T-helper 1 cell (primary cell): ENCODE measurements at places on chromosomes 12 and 14.
A peak's percentile ranks its signal among the peaks of the same experiment; 100 is the strongest.

DNA sequence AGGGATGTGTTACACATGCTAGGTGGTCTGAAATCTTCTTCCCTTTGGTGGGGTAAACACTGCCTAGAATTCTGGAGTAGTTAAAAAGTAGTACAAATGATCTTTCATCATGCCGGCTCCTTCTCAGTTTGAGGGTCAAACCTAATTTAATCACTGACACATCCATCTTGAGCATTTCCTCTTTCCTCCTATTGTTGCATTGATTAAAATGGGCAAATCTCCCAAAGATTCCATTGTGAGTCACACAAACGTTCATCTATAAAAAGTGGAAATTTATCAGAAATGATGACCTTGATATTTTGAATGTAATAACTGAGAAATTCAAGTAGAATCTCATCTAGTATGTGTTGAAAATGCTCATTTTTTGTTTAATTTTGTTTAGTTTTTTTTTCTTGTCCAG, 996.0 kb downstream of the NRXN3 start:
- no peak for DNase-seq

DNA sequence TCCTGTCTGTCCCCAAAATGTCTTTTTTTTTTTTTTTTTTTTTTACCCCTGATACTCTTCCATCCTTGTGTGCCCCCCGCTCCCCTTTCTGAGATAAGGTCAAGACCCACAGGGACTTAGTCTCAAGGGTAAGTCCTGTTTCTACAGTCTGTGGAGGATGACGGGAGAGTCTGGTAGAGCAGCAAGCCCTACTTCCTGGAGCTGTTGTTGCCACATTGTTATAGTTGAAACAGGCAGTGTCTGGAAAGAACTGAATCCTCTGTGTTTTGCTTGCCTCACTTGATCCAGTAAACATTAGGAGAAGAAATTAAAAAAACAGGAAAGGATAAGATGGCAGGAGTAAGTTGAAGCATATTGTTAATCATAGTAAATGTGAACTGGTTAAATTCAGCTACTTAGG, 45.5 kb downstream of the ZNF664 start:
- no peak for DNase-seq

GRCh38 chr12:132286912-132287311, 42.5 kb downstream of the GALNT9 start:
- DNase-seq = no peak

DNA sequence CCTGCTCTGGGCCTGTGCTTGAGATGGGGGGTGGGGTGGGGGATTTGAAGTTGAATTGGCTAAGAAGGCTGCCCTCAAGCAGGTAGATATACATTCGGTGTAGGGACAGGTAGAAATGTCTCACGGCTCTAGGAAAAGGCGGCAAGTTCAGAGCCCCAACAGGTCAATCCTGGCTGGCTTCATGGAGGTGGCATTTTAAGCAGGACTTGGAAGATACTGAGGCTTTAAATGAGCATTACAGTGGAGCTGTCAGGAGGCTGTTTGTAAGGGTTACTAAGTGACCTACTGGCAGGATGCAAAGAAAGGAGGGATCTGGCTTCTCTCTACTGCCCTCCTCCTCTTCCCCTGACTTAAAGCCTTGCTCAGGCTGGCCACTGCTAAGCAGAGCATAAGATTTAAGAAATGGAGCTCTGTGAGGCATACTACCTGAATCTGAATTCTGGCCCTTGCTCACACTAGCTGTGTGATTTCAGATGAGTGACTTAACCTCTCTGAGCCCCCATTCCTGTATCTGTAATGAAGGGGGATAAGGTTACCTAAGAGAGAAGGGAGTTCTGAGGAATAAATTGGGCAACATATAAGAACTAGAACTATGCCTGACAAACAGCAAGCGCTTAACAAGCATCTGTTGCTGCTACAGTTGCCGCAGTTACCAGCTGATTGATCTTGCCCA, 61.6 kb downstream of the SLC24A4 start:
- DNase-seq = no peak

DNA sequence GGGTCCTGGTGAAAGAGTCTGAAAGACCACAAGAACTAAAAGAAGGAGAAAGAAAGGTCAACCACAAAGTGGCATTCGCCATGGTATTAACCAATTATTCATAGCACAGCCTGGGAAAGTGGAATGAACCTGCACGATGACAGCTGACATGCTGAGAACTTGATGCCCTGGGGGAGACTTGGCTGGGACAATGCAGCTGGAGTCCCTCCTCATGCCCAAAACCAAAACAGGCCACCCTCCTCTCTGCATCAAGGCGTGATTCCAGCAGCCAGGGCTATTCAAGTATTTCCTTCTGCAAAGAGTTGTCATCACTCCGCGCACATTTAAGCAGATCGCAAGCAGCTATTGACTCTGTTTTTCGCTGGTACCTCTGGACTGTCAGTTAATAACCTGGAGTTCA, 167.1 kb upstream of the NOS1 start:
- DNase-seq = no peak

GRCh38 chr12:112381406-112381882, 787 bp downstream of the HECTD4 start:
- peak; percentile 39 for DNase-seq

GRCh38 chr12:4829793-4830162, 79.9 kb upstream of the KCNA1 start:
- DNase-seq = no peak

DNA sequence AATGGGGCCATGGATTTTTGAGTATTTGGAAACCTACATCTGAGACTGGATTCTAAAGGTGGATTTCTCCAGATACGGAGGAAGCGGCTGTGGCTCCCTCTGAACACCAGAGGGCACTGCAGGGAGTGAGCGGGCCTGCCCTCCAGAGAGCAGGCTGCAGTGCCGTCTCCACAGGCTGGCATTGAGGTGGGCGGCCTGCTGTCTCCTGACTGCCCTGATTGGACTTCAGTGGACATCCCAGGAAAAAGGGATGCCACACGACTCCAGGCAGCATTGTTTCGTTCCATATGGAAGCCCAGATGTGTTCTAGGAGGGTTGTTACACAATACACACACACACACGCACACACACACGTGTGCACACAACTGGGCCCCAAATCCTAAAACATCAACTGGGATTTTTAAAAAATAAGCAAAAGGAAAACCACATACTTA, 20.9 kb upstream of the ANO2 start:
- DNase-seq = peak; percentile 18

DNA sequence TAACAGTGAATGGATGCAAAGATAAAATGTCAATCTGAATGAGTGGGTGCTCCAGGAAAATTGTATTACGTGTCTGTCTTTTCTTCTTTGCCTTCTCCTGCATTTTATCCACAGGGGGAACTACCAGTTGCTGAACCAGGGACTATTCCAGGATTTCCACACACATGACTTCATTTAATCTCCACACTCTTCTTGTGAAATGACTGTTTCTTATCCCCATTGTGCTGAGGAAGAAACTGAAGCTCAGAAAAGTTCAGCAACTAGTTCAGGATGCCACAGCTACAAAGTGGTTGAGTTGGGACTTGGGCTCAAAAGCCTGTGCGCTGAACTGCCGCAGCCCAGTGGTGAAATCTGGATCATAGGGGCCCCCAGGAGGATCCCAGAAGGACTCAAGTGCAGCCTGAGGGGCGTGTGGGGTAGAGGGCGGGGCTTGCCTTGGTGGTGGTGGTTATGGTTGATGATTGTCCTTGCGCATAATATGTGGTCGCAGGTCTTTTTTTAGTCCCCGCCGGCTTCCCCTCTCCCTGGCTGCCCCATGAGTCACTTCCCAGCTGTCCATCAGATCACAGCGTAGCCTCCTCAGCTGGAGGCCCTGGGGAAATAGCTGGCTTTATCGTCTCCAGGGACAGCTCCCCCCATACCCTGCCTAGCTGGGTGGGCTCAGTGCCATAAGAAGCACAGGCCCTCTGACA, 235.2 kb upstream of the CRY1 start:
- DNase-seq = no peak

DNA sequence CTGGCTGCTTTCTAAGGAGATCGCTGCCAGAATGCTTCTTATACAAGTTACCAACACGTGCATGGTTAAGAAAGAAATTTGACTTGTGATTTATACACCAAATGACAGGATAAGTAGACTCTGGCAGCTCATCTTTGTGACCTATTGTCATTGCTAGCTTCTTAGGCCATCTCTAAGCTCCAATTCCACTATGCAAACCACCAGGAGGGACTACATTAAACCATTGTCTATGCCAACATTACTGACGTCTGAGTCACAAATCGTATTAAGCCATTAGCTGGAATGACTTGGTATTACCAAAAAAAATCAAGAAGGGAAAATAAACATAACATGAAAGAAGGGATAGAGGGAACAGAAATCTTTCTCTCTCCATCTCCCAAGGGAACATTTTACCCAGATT, 15.8 kb upstream of the VPS33A start:
- DNase-seq = no peak

- DNase-seq = no peak
Observed at GRCh38 chr12:83954956-83955601, 957.5 kb downstream of the SLC6A15 start.

DNA sequence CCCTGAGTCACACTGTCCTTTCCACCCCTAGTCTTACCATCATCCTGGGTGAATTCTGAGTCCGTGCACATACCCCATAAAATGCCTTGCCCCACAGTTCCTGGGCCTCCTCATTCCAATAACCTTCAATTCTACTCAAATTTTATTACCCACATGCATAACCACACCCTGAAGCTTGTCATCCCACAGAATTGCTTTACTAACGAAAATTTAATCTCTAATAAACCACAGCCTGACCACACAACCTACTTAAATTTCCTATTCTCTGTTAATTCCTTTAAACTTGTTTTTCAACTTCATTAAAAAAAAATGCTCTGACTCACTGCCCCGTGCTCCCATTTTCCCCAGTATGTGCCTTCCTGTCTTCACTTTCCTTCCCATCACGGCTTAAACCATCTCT, 205.9 kb downstream of the PHLDA1 start:
- no peak for DNase-seq

GRCh38 chr12:89047856-89048418, 304.4 kb downstream of the DUSP6 start:
- DNase-seq = no peak

- DNase-seq = no peak
Observed at GRCh38 chr14:90611936-90612335, 204.3 kb downstream of the TTC7B start.

DNA sequence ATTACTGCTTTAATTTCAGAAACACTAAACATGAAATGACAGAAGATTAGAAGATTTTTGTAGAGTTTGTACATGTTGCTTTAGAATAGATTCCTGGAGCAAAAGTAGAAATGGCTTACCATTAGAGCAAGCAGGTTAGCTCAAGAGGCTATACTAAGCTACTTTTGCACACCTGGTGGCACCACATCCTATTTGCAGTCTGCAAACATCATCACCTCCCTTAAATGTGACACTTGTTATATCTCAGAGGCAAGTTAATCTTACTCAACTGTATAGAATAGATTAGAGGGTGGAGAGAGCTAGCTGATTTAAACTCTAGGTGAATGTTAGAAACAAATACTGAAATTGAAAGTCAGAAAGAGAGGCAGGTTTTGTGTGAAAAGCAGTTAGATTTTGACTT, 30.7 kb upstream of the OR4E1 start:
- no peak for DNase-seq

- DNase-seq = no peak
Observed at GRCh38 chr12:77122661-77123060, 57.3 kb upstream of the E2F7 start.

GRCh38 chr12:46560874-46561273, 188.3 kb upstream of the SLC38A2 start:
- no peak for DNase-seq

DNA sequence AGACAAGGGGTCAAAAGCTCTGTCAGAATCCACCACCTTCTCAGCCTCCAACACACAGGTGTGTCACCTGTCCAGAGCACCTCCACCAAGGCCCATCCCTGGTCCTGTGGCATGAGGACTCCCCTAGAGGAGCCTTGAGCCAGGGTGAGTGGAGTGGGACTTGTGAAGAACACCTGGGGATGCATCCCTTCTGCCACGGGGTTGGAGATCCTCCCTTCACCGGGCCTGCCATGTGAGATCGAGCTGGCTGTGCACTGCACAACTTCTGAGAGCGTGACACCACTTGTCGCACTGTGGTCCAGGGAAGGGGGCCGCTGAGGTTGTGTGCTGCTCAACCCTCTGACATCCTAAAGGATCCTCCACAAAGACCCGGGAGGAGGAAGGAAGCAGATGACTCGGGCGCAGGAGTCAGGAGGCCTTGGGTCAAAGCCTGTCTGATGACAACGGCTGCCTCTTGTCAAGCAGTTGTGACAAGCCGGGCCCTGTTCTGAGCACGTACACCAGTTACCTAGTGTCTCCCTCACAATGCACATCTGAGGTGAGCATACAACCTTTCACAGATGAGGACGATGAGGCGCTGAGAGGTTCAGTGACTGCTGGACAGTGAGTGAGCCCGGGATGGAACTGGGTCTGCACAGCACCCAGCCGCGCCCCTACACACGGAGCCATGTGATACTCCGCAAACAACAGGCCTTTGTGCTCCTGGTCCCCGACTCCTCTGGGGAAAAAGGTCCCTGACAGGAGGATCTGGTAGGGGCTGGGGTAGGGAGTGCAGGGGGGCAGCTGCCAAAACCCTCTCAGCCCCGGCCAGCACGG, 35.6 kb downstream of the CHGA start:
- no peak for DNase-seq

DNA sequence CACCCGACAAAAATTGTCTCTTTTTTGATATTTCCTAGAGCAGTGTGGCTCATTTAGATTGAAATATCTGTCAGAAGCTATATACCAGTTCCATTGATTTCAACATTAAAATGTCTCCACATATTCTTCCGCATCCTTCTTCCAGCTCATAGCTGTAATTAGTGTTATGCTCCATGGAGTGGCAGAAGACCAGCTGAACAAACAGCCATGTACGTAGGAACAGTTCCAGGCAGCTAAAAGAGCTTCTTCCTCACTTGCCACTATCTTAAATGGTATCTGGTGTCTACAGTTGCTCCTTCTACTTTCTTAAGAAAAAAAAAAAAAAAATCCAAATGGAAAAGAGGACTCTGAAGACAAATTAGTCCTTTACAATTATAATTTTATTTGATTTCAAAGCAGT, 848.0 kb downstream of the DIO2 start:
- DNase-seq = no peak

DNA sequence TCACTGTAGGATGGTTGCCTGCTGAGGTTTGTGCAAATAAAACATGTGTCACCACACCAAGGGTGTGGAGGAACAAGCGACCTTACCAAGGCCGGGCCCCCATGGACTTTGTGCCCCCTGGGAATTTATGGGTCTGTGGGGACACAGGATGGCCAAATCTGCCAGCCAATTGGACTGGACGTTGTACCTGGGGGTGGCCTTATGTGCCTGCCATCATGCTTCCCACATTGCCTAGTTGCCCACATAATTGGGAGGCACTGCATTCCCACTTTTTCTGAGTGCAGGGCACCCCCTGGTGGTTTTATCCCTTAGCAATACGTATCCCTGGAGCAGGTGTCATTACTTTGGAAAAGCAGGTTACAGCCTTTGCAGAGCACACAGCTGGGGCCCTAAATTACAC, 92.6 kb upstream of the TMPO start:
- DNase-seq = no peak
